Activated T-helper 2 cell treated with anti-CD3 and anti-CD28 coated beads, Interferon-gamma antibody, Interleukin-2, Interleukin-4, amounts not matched to agents 10 μg/mL and 5 μg/mL and 100 μg/mL, durations not matched to agents 14 hours and 24 hours and 36 hours (primary cell): ENCODE measurements at places on chromosomes 12 and 14.

- DNase-seq = no peak
- no peaks in the 10 kb centered on the region for H3K36me3 ChIP-seq
- H3K27me3 ChIP-seq = no peaks in the 10 kb centered on the region
- H3K4me3 ChIP-seq = peak overlapping the region; percentile 76
- peaks cover 82% of the 10 kb centered on the region for H3K4me1 ChIP-seq
- H3K27ac ChIP-seq = peak overlapping the region; percentile 89
Measured at GRCh38 chr14:77039285-77040058, 11.0 kb upstream of the IRF2BPL start.

DNA sequence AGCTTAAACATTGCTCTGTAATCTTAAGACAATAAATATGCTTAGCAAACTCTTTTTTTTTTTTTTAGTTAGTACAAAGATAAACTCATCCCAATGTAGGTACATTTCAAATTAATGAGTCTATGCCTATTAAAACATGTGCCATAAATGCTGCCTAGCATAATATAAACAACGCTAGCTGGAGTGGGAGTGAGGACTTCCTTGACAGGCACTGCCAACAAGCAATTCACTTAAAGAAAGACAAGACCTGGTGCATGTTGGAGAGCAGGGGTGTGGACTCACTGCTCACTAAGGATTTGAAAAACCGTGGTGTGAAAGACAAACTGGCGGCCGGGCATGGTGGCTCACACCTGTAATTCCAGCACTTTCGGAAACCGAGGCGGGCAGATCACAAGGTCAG is 187.2 kb upstream of the RGS6 start:
- peaks cover 18% of the 10 kb centered on the region for H3K36me3 ChIP-seq
- H3K27me3 ChIP-seq = peaks cover 5% of the 10 kb centered on the region
- no peak for DNase-seq
- H3K4me1 ChIP-seq = peaks cover 4% of the 10 kb centered on the region

DNA sequence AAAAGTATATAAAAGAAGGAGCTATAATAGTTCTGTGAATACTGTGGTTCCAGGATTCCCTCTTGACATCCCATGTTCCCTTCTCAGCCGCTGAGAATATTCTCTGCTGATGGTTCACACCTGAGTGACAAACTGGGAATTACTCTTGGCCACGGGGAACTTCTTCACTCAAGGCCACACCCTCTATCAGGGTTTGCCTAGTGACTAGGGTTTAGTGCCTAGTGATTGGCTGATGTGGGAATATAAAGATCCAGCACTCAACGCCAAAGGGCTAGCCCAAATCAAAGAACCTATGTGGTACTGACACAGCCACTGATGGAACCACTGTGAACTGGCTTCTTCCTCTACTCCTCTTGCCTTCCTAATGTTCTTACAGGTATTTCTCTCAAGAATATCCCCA is 248.4 kb downstream of the ASCL1 start:
- no peak overlapping the region for H3K4me3 ChIP-seq
- no peaks in the 10 kb centered on the region for H3K36me3 ChIP-seq
- H3K4me1 ChIP-seq = no peaks in the 10 kb centered on the region
- DNase-seq = no peak
- no peaks in the 10 kb centered on the region for H3K27me3 ChIP-seq

GRCh38 chr14:72617391-72618031 is 276.4 kb downstream of the DPF3 start:
- no peaks in the 10 kb centered on the region for H3K36me3 ChIP-seq
- no peak overlapping the region for H3K4me3 ChIP-seq
- peak; percentile 6 for DNase-seq
- no peak overlapping the region for H3K27ac ChIP-seq
- peaks cover 37% of the 10 kb centered on the region for H3K27me3 ChIP-seq
- H3K4me1 ChIP-seq = no peaks in the 10 kb centered on the region

DNA sequence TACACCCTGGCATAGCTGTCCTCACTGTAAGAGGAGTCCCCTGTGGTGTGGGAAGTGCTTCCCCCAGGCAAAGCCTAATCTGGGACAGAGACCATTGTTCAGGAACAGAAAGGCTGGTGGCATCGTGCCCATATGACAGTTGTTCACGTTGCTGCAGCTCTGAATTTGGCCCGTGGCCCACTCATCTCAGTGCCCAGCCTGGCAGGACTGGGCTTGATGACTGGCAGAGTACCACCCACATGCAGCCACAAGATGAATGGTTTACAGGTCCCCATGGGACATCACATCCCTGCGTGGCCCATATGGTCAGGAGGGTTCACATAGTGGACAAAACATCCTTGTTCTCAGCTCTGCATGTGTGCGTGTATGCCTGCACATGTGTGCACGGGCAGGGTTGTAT is 17.5 kb downstream of the IQSEC3 start:
- no peaks in the 10 kb centered on the region for H3K4me1 ChIP-seq
- H3K4me3 ChIP-seq = no peak overlapping the region
- DNase-seq = no peak
- H3K27me3 ChIP-seq = peaks cover 19% of the 10 kb centered on the region
- no peaks in the 10 kb centered on the region for H3K36me3 ChIP-seq
- no peak overlapping the region for H3K27ac ChIP-seq

DNA sequence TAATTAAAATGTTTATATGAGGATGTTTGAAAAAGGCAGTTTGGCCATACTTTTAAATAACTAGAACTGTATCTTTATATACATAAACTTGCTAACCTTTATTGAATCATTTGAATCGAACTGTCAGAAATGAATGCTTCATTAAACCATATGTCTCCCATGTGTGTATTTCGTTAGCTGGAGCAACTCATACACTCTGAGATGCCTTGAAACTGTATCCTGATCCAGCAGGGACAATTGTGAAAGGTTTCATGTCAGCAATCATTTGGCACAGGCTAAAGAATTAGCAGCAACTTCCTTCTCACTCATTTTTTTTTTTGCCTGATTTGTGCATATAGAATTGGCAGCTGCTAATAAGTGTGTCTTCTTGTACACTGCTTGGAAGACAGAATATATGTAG is 109.9 kb downstream of the NAV3 start:
- H3K27me3 ChIP-seq = no peaks in the 10 kb centered on the region
- H3K4me3 ChIP-seq = no peak overlapping the region
- no peak overlapping the region for H3K27ac ChIP-seq
- DNase-seq = no peak
- no peaks in the 10 kb centered on the region for H3K4me1 ChIP-seq

- no peaks in the 10 kb centered on the region for H3K4me1 ChIP-seq
- no peaks in the 10 kb centered on the region for H3K27me3 ChIP-seq
- DNase-seq = no peak
- H3K27ac ChIP-seq = no peak overlapping the region
Measured at GRCh38 chr14:52007637-52008036, 18.3 kb downstream of the RTRAF start.

- H3K4me1 ChIP-seq = no peaks in the 10 kb centered on the region
- H3K27ac ChIP-seq = no peak overlapping the region
- H3K27me3 ChIP-seq = no peaks in the 10 kb centered on the region
- no peak for DNase-seq
Measured at GRCh38 chr14:44531658-44532057, 24.6 kb upstream of the FSCB start.

GRCh38 chr12:130192642-130193345 is 30.5 kb downstream of the FZD10 start:
- H3K36me3 ChIP-seq = no peaks in the 10 kb centered on the region
- peaks cover 4% of the 10 kb centered on the region for H3K27me3 ChIP-seq
- no peak for DNase-seq

DNA sequence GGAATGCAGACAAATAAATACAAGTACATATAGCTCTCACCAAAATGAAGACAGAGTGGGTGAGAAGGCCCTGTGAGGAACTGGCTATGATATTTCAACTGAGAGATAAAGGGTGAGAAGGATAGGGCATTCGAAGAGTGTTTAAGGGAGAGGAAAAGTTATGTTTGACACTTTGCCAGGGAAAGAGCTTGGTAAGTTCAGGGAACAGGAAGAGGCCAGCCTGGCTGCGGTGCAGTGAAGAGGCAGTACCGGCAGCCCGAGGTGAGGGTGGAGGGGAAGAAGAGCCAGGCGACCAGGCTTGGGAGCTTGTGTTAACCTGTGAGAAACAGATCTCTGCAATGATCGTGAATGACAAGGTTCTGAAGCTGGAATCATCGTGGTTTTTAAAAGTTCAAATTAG is 84.7 kb upstream of the RFX4 start:
- H3K27ac ChIP-seq = no peak overlapping the region
- H3K27me3 ChIP-seq = no peaks in the 10 kb centered on the region
- peaks cover 3% of the 10 kb centered on the region for H3K4me1 ChIP-seq
- no peak overlapping the region for H3K4me3 ChIP-seq
- DNase-seq = no peak

GRCh38 chr14:35235840-35236239 is 56.3 kb upstream of the PSMA6 start:
- no peak overlapping the region for H3K4me3 ChIP-seq
- peaks cover 18% of the 10 kb centered on the region for H3K36me3 ChIP-seq
- H3K27ac ChIP-seq = no peak overlapping the region
- DNase-seq = no peak

DNA sequence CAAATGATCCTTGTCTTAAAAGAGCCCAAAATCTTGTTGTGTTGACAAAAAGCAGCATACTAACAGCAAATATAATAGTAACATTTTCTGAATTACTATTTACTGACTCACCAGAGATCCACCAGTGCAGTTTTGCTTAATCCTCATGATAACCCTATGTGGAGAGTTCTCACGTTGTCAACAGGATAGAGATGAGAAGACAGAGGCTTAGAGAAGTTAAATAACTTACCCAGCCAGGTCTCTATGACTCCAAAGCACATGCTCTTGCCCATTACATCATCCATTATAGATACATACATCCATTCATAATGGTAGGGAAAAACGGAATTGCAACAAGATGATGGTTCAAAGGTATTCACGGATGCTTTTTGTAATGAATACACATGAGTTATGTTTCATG is 111.9 kb downstream of the PAX9 start:
- no peak for DNase-seq
- H3K27ac ChIP-seq = no peak overlapping the region
- H3K27me3 ChIP-seq = no peaks in the 10 kb centered on the region
- H3K36me3 ChIP-seq = no peaks in the 10 kb centered on the region

DNA sequence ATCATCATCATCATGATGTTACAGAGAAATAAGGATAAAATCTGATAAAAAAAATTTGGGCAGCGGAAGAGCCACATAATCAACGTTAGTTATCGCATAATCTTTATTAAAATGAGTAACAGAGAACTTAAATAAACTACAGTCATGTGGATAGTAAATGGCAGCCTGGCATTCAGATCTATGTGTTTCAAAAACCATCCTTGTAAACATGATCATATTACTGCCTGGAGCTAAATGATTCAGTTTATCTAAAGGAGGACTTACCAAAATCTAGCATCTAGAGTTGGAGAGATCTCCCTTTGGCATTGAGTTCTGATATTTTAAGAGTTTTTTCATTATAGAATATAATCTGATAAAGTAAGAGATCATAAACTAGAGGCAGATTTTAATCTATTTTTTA is 200.1 kb upstream of the MGAT4C start:
- H3K36me3 ChIP-seq = no peaks in the 10 kb centered on the region
- H3K4me1 ChIP-seq = no peaks in the 10 kb centered on the region
- H3K27ac ChIP-seq = no peak overlapping the region
- no peaks in the 10 kb centered on the region for H3K27me3 ChIP-seq

GRCh38 chr12:7667125-7667524 is 1.4 kb upstream of the APOBEC1 start:
- H3K36me3 ChIP-seq = no peaks in the 10 kb centered on the region
- no peak overlapping the region for H3K4me3 ChIP-seq

DNA sequence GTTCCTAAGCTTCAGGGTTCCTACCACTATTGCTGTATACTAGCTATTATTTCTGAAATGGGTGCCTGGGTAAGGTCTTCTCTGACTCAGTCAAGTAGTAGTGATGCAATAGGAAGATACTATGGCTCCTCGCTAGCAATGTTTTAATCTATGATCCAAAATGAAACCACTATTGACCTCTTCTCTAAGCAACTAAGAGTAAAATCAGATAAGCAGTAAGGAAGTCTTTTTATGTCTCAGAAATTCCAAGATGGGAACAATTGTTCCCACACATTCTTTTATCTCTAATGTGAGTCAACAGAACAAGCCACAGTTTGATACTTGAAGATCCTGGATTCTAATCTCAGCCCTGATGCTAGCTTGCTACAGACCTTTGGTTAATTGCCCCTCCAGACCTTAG is 45.1 kb downstream of the AREL1 start:
- no peak for DNase-seq
- H3K27me3 ChIP-seq = no peaks in the 10 kb centered on the region
- peaks cover 84% of the 10 kb centered on the region for H3K36me3 ChIP-seq
- no peak overlapping the region for H3K4me3 ChIP-seq
- H3K27ac ChIP-seq = peak overlapping the region; percentile 67

GRCh38 chr12:401235-402028 is at the start of gene CCDC77:
CCDC77 (plus strand) TSS chr12:401644; CDS start chr12:409384, 7,740 bp downstream.
- peak; percentile 94 for DNase-seq
- no peaks in the 10 kb centered on the region for H3K36me3 ChIP-seq
- H3K27ac ChIP-seq = no peak within 1 kb of the TSS
- no peak within 1 kb of the TSS for H3K4me3 ChIP-seq
- peaks cover 4% of the 10 kb centered on the region for H3K4me1 ChIP-seq
